HTR-8/SVneo (cell line): ENCODE measurements at places on chromosomes 6 and 20.

DNA sequence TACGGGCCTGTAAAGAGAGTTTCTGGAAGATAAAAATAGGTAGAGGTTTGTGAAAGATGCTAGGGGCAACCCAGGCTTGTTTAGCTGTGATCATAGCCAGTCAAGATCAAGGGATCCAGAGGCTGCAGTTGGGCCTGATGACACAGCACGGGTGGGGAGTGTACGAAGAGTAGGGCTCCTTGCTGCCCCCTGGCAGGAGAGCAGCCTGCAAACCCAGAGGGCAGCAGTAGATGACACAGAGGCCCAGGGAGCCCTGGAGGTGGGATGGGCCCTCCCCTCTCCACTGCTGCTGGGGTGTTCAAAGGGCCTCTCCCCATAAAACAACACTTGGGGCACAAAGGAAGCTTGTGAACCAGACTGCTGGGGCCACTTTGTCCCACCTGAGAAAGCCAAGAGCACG is 47.2 kb downstream of the VEGFA start:
- peak; percentile 72 for DNase-seq

- DNase-seq, result no peak
These were observed 618 bp downstream of the RTN4IP1 start for GRCh38 chr6:106628658-106629102.

GRCh38 chr6:146305092-146305491 is 238.5 kb upstream of the RAB32 start:
- no peak for DNase-seq

DNA sequence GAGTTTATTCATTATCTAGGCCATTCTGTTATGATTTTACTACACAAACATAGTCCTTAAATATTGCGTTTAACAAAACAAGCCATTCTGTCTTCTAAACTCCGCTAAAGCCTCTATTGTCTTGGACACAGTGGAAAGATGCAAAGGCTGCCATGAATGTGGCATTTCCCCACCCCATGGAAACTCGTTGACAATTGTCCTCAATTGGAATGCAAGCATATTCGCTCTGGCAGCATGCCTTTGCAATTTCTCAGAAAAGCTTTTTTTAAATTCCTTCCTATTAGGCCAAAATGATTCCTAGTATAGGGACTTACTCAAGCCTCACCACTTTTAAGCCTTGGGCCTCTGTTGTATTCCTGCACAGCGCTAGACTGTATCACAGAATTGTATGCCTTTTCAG is 22.8 kb downstream of the OR2A4 start:
- DNase-seq, result no peak

DNA sequence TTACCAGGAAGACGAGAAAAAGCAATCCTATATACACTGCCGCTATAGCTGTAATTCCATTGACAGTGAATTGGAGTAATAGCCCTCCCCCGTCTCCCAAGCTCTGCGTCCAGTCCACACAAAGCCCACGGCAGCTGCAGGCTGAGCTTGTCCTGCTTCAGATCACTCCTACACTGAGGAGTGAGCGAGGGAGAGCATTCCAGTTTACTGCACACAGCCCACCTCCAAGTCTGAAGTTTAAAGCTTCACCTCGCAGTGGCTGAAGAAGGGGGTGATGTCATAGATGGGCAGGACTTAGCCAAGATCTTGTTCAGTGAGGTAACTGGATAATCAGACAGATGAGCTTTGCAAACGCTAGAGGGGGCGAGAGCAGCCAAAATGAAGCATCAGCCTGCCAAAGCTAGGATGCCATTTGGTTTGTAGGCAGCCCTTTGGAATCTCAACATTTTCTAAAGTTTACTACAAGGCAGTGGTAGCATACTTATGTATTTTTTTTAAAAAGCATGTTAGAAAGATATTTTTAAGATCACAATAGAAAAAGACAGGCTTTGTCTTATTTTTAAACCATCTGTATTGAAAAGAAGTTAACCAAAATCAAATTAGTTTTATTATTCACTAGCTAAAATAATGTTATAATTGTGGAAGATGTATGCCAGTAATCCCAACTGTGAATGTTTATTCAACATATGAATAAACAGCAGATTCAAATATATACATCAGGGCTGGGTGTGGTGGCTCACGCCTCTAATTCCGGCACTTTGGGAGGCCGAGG is at the start of gene FLRT3:
FLRT3 (minus strand) TSS at position 213 of the 772 bp plus-strand sequence. CDS start 10,106 bp downstream, outside the sequence.
- DNase-seq, result peak; percentile 14

DNA sequence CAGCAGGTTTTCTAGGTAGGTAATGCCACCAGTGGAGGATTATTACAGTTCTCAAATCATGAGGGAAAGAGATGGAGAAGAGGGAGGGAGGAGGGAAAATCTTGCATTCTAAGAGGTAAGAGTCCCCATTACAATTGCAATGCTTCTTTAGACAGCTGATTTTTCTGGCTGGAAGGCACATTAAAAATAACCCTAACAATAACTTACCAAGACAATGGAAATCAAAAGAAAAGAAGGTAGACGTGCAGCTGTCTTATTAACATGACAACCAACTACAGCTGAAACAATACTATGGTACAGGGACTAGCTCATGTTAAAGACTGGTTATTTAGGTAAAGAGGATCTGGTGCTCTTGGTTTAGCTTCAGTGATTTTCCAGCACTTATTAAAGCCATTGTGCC is 24.6 kb downstream of the MCUR1 start:
- DNase-seq, result no peak

DNA sequence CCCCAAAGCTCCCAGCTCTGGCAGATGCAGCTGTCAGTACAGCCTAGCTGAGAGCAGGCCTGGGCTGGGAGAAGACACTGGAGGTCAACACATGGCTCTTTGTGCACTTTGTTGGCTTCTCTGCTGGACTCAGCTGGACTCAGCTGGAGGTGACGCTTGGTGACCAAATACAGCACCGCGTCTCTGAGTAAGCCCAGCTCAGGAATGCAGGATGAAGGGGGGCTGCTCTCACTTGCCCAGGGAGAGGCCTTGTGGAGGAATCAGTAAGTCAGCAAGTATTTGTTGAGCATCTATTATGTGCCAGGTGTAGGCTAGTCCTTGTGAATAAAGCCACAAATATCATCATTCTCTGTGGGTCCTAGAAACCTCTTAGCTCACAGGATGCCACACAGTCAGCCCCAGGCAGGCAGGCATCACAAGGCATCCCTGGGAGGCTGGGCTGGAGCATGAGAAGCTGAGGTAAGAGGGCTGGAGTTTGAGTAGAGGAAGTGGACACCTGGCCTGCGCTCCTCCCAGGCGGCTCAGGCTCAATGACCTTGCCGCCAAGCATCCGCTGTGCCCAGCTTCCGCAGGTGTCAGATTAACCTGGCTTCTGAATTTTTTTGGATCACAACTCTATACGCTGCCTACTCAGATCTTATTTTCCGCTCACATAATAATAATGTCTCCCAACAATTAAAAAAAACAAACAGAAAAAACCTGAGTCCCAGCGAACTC is 95.4 kb downstream of the TMEM170B start:
- DNase-seq, result no peak

- DNase-seq, result no peak
These were observed 300.9 kb downstream of the DHX35 start for GRCh38 chr20:39263076-39263475.

DNA sequence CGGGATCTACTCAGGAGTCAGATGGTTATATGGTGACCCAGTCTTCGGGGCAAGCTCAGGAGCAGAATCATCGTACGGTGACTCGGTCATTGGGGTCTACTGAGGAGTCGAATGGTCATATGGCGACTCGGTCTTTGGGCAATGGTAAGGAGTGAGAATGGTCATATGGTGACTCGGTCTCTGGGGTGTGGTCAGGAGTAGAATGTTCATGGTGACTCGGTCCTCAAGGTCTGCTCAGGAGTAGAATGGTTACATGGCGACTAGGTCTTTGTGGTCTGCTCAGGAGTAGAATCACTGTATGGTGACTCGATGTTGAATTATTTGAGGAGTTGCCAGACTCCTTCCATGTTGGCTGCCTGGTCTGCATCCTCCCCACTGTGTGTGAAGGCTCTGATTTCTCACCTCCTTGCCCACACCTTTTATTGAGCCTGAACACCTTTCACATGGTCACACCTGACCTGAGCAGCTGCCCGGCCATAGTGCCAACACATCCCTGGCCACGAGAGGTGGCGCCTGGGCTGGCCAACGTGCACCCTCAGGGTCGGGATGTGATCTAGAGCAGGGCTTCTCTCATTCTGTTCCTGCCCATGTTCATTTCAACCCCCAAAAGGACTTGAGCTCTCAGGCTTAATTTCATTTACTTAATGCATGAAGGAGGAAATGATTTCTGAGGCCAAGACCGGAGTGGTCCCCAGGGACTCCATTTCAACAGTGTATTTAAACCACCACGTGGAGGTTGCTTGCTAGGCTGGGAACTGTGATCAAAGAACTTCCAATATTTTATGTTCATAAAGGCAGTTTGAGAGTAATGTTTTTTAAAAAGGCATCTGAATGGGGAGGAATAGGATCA is 119.5 kb downstream of the PHACTR3 start:
- DNase-seq, result no peak

DNA sequence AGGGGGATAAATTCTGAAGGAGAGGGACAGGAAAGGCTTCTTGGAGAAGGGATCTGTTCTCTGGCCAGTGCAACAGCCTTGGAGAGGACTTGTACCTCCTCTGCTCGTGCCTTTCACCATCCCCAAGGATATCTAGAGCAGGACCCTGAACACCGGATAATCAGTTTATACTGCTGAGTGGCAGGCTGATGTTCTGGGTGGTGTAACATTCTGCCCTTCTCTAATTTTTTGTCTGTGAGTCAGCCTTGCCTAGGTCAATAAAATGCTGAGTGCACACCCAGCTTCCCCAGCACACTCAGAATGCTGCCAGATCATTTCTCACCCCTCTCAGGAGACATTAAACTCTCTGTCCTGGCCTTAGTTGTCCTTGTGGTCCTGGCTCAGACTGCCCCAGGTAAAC is at the start of gene DEFB115:
DEFB115 (plus strand) TSS at position 301 of the 400 bp plus-strand sequence; CDS start at position 301, 0 bp downstream.
- DNase-seq, result no peak

DNA sequence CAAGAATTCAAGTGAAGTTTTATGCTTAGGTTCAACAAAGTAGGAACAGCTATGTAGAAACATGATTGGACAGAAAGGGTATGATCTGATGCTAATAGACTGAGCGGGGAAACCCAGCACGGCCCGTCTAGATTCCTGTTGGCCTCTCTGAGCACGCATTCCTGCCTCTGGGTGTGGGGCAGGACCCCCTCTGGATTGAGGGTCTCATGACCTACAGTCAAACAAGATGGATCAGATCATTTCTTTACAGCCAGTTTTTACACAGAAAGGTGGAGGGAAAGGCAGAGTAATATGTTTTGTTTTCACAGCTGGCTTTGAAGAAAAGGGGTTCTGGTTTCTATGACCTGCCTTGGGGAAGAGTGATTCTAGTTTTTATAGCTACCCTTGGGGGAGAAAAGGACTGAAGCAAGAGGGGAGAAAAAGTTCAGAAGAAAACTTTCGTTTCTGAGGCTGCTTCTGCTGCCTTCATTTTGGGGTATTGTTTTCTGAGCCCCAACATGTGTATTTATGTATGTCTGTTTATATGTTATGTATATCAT is 99.6 kb upstream of the SLC22A16 start:
- DNase-seq, result no peak

DNA sequence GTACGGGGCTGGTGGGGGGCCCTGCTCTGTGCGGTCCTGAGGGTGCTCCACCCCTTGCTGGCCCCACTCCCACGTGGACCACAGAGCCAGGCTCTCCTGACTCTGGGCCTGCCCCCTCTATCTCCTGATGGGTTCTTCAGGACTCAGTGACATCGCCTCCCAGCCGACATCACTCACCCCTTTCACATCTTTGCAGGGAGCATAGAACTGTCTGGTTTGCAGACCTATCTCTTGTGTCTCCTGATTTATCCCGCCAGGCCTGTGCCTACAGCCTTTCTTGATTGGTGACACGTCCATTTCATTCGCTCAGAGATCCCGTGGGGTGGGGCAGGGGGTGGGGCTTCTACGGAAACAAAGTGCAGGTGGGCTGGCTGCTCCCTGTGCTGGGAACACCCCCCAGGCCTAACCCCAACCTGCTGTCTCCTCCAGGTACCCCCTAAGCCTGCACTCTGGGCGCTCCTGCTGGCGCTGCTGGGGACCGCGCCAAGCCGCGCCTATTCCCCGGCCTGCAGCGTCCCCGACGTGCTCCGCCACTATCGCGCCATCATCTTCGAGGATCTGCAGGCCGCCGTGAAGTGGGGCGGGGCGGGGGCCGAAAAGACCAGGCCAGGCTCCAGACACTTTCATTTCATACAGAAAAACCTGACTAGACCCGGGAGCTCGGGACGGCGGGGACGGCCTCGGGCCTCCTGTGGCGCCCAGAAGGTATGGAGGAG is 1.7 kb downstream of the C20orf204 start:
- no peak for DNase-seq

DNA sequence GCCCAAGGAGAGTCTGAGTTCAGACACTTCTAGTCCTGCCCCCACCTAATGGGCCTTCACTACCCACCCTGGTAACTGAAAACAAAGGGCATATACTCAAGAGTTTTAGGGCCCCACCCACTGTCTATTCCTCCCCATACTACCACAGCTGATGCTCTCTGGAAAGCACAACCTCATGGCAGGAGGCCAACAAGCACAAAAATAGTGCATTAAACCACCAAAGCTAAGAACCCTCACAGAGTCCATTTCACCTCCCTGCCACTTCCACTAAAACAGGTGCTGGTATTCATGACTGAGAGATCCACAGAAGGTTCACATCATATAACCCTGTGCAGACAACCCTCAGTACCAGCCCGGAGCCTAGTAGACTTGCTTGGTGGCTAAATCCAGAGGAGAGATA is 132.1 kb upstream of the ADGRB3 start:
- no peak for DNase-seq

DNA sequence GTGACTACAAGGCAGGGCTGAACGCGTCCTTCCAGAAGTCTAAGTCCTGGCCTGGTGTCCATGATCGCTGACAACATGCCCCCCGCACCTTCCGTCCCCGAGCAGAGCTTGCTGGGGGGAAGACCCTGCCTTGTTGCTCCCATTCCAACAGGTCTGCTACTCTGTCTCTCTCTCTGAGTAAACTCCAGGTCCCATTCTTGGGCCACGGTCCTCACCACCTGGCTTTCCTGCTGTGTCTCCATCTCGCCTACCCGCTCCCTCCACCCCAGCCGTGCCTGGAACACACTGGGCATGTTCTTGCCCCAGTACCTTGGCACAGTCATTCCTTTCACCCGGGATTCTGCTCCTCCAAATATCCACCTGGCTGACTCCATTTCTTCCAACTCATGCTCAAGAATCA is 162.3 kb downstream of the BMP7 start:
- DNase-seq, result no peak

GRCh38 chr20:23116311-23117089 is 30.4 kb upstream of the CD93 start:
- peak; percentile 14 for DNase-seq

GRCh38 chr20:44186201-44186600 is 787 bp downstream of the JPH2 start:
- DNase-seq, result no peak

- no peak for DNase-seq
These were observed 60.4 kb upstream of the AKAP12 start for GRCh38 chr6:151179321-151179720.
